ENCODE measurements at places on chromosomes 4 and X. TPM values are rescaled to one million over a fixed set of nuclear protein-coding genes. Genes with fewer than 3 reads are reported as not detected.
A peak's percentile ranks its signal among the peaks of the same experiment; 100 is the strongest.

GRCh38 chrX:41036668-41037326, 48.4 kb upstream of the USP9X start:
- no peaks in the 10 kb centered on the region for H3K27me3 ChIP-seq
- DNase-seq: no peak
- H3K36me3 ChIP-seq: no peaks in the 10 kb centered on the region

GRCh38 chr4:42281324-42282020, 115.8 kb upstream of the SHISA3 start:
- no peak overlapping the region for H3K27ac ChIP-seq
- H3K27me3 ChIP-seq: no peaks in the 10 kb centered on the region
- H3K36me3 ChIP-seq: no peaks in the 10 kb centered on the region
- no peaks in the 10 kb centered on the region for H3K4me1 ChIP-seq

- no peak for DNase-seq
- H3K36me3 ChIP-seq: no peaks in the 10 kb centered on the region
- H3K27ac ChIP-seq: no peak overlapping the region
- H3K27me3 ChIP-seq: no peaks in the 10 kb centered on the region
Measured at GRCh38 chrX:31165241-31166035, 93.6 kb upstream of the FTHL17 start.

GRCh38 chr4:88135356-88135663, 23.1 kb downstream of the ABCG2 start:
- no peaks in the 10 kb centered on the region for H3K27me3 ChIP-seq
- H3K4me3 ChIP-seq: no peak overlapping the region
- no peaks in the 10 kb centered on the region for H3K4me1 ChIP-seq
- H3K36me3 ChIP-seq: no peaks in the 10 kb centered on the region
- DNase-seq: no peak

DNA sequence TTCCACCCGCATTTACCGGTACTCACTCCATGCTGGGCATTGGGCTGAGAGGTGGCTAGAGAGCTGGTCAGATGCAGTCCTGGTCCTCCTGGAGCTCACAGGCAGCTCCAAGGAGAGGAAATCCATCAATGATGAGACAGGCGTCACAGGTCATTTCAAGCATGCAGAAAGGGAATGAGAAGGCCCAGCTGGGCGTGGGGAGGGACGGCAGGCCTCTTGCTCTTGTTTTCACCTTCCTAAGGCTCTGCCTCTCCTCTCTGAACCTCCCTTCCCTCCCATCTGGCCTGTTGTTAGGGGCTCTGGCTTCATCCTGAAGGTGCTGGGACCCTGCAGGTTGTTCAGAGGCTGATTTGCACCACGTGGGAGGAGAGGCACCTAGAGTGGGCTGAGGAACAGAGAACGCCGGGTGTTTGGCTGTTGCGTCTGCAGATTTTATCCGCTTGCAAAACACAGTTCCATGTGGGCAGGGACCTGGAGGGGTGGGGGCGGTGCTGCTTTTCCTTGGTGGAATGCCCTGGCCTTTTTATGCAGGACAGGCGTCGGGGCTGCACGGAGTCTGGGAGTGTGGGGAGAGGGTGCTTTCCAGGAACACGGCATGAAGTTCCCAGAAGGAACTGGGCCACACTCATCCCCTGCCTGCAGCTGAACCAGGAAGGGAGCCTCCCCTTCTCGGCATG, 81.5 kb upstream of the PSAPL1 start:
- no peaks in the 10 kb centered on the region for H3K27me3 ChIP-seq
- no peak overlapping the region for H3K27ac ChIP-seq
- peak; percentile 39 for DNase-seq

DNA sequence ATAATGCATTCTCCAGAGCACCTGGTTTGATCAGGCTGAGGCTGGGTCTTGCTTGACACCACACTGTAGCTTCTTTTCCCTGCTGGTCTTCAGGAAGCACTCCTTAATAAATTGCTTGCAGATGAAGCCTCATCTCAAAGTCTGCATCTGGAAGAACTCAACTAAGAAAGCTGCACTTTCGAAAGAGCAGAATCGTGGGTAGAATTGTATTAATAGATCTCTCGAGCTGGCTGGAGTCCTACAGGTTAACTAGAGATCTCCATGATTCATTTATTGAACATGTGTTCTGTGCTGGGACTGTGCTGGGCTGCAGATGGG, 152.7 kb downstream of the STK32B start:
- H3K27me3 ChIP-seq: no peaks in the 10 kb centered on the region
- peaks cover 4% of the 10 kb centered on the region for H3K4me1 ChIP-seq
- H3K27ac ChIP-seq: no peak overlapping the region
- no peaks in the 10 kb centered on the region for H3K36me3 ChIP-seq
- H3K4me3 ChIP-seq: no peak overlapping the region

GRCh38 chr4:105714071-105714521, 5.5 kb downstream of the GSTCD start:
- no peaks in the 10 kb centered on the region for H3K27me3 ChIP-seq
- H3K4me3 ChIP-seq: no peak overlapping the region
- H3K4me1 ChIP-seq: no peaks in the 10 kb centered on the region
- no peaks in the 10 kb centered on the region for H3K36me3 ChIP-seq

DNA sequence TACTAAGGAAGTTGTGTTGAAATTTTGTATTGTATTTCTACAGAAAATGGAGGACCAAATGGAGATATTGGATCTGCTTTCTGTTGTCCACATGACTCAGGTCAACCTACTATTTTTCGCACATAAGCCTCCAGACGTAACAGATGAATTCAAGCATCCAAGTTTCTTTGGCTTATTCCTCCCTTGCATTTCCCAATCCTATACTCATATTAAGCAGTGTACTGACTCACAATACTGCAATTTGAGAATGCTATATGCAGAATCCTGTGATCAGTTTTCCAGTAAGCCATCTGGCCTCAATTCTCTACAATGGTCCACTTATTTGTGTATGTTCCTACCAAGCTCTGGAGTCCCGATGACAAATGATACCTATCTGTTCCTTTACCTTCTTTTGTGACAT, 75.7 kb downstream of the ASB9 start:
- no peaks in the 10 kb centered on the region for H3K4me1 ChIP-seq
- no peaks in the 10 kb centered on the region for H3K36me3 ChIP-seq
- no peak overlapping the region for H3K27ac ChIP-seq
- no peak for DNase-seq
- no peak overlapping the region for H3K4me3 ChIP-seq

GRCh38 chr4:166197166-166197565, 324.1 kb downstream of the TLL1 start:
- no peaks in the 10 kb centered on the region for H3K27me3 ChIP-seq
- no peak overlapping the region for H3K27ac ChIP-seq
- no peaks in the 10 kb centered on the region for H3K4me1 ChIP-seq
- no peaks in the 10 kb centered on the region for H3K36me3 ChIP-seq
- no peak overlapping the region for H3K4me3 ChIP-seq
- no peak for DNase-seq

DNA sequence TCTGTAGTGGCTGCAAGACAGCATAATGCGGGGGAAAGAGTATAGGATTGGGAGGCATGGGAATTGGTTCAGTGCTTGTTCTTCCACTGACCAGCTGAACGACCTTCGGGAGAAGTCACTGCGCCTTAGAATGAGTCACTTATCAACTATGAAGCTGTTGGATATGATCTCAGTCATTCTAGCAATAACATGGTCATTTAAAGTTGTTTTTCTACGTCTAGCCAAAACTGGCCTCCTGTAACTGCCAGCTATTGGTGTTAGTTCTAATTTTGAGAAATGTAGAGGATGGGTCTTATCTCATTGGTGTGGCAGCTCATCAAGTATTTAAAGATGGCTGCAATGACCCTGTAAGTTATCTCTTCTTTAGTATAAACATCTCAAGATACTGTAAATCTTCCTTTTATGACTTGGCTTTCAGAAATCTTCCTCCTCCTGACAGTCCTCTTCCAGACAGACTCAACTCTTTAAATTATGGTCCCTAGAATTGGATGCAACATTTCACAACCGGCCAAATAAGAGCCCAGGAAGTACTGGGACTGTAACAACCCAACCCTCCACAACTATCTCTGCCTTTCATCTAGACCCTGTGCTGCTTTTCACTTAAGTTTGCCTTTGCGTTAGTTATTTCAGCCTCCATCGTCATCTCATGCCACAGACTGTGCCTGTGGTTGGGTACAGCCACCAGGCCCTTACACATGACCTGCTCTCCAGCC, 243.3 kb downstream of the CBR4 start:
- no peak for DNase-seq
- no peak overlapping the region for H3K4me3 ChIP-seq
- H3K27me3 ChIP-seq: no peaks in the 10 kb centered on the region

The AWAT2 gene
- not detected for total RNA-seq

The DCAF16 gene
- 65.9 TPM for total RNA-seq

The FRAS1 gene
- total RNA-seq: 4.2 TPM

The CHM gene
- 21.3 TPM for total RNA-seq

The CEP44 gene
- total RNA-seq: 22.0 TPM
